Myocyte (in vitro differentiated cells): ENCODE measurements at places on chromosomes 3 and 15. TPM values are rescaled to one million over a fixed set of nuclear protein-coding genes. Genes with fewer than 3 reads are reported as not detected.
A peak's percentile ranks its signal among the peaks of the same experiment; 100 is the strongest.

GRCh38 chr3:112474796-112475195 is 24.5 kb downstream of the BTLA start:
- no peak for DNase-seq

GRCh38 chr15:66761726-66762595 is 59.9 kb downstream of the SMAD6 start:
- peak; percentile 74 for DNase-seq

GRCh38 chr15:73957276-73957675 is 31.0 kb downstream of the LOXL1 start:
- DNase-seq, result peak; percentile 53

DNA sequence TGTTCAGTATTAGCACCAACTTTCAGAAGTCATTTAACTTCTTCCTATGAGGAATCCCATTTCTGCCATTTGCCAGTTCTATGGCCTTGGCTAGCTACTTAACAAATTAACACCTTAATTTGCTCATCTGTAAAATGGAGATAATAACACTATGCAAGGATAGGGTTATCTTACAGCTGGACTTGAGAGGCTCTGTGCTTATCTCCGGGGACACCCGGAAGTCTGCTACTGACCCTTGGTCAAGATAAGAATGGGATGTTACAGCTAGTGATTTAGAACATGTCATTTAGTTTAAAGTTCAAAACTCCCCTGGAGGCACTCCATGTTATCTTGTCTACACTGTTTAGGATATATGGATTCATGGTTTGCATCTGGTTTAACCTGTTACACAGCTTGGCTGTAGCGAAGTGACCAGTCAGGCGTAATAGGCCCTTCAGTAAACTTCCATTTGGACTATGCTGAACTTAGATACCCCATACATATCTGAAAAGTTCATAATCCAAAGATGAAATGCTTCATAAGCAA is 156.0 kb upstream of the CD96 start:
- DNase-seq, result no peak

- no peak for DNase-seq
Measured at GRCh38 chr3:35638980-35639253, 408 bp upstream of the ARPP21 start.

RCCD1 gene
- 7.4 and 7.8 TPM in 2 replicates for total RNA-seq

ARHGEF26 gene
- 0.40 and 0.62 TPM in 2 replicates for total RNA-seq

ABI3BP gene
- total RNA-seq, result 76.1 and 97.0 TPM in 2 replicates

PP2D1 gene
- total RNA-seq, result not detected in 2 replicates

SELENOT gene
- 110 and 163 TPM in 2 replicates for total RNA-seq
